ENCODE measurements at places on chromosomes 5 and 9.

DNA sequence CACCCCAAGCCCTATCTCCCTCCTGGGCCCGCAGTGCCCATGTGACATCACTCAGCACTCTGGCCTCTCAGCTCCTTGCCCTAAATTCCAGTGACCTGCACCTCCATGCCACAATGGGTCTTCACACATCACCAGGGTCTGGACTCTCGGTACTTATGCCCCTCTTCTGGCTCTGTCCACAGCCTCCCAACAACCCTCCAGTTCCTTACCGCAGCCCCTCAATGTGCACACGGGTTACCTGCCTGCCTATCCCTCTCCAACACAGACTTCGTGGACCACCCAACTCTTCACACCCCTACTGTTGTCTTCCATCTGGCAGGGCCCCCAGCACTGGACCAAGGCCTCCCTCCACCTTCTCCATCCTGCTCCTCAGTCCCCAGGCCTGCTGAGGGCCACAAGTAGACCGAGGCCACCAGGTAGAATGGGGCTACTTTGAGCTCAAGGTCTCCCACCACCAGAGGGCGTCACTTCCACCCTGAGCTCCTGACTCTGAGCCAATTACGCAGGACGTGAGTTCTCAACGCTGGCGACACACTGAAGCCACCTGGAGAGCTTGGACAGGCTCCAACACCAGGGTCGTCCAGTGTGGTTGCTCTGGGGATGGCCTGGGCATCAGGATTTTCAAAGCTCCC is 172.1 kb downstream of the GABBR2 start:
- no peak for DNase-seq

GRCh38 chr5:114473541-114473940 is 111.7 kb downstream of the KCNN2 start:
- no peak for DNase-seq

DNA sequence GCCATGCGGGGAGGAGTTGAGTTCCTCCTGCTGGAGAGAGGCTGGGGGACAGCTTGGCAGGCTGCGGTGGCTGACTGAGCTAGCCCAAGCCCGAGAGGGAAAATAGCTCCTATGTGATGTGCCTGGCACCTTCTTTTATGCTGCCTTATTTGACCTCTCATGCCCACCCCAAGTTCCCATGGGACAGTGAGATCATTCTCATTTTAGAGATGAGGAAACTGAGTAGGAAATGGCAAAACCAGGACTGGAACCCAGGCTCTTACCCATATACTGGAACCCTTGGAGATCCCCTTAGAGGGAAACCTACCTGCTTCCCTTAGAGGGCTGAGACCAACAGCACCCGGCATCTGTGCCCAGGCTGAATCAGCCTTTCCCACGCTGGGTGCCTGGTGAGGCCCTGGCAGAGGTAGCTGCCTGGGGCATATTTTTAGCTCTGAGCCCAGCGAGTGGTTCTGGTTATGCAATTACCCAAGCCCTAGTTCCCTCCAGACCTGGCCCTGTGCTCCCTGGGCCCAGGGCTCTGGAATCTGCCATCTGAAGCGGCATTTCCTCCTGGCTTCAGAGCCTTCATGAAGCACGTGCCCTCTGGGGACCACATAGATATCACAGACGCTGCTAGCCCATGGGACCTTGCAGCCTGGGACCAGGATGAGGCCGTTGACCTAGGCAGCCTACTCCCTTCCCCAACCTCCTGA is 23.6 kb downstream of the COL27A1 start:
- DNase-seq = no peak

DNA sequence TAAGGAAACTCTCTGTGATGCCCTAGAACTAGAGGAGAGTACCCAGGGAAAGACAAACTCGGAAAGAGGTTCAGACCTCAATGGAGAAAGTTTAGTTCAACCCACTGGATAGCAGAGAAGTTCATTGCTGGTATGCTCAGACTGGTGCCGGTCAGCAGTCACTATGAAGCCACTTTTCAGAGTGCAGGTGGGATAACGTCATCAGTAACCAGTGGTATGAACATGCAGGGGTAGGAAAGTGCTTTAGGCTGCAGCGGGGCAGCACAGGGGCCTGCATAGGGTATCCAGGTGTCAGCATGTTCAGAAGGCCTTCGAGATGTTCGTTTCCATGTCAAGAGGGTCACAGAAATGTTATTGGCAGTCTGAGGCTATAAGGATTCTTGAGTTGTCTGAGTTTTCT is 20.8 kb upstream of the ANKRD55 start:
- DNase-seq = no peak

DNA sequence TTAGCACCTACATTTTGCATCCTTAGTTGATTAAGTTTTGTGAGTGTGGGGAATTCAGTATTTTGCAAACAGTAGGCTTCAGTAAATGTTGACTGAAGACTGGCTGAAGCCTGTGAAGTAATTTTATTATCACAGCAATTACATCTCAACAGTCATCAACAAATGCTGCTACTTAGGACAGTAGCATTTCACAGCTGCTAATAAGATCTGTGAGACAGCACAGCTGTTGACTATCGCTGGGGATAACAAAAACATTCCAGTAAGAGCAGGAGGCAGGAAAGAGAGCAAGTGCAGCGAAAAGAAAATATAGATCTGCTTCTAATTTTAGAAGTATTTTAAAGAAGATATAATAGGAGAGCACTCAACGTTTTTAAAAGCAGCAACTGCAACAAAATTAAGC is 117.3 kb upstream of the FGF10 start:
- DNase-seq = no peak

- DNase-seq = no peak
Measured at GRCh38 chr5:18465833-18466681, 831.8 kb downstream of the TAF11L14 start.

GRCh38 chr9:77463151-77463550 is 185.0 kb downstream of the GNA14 start:
- DNase-seq = no peak

GRCh38 chr5:27241564-27242257 is 203.3 kb upstream of the CDH9 start:
- DNase-seq = no peak

DNA sequence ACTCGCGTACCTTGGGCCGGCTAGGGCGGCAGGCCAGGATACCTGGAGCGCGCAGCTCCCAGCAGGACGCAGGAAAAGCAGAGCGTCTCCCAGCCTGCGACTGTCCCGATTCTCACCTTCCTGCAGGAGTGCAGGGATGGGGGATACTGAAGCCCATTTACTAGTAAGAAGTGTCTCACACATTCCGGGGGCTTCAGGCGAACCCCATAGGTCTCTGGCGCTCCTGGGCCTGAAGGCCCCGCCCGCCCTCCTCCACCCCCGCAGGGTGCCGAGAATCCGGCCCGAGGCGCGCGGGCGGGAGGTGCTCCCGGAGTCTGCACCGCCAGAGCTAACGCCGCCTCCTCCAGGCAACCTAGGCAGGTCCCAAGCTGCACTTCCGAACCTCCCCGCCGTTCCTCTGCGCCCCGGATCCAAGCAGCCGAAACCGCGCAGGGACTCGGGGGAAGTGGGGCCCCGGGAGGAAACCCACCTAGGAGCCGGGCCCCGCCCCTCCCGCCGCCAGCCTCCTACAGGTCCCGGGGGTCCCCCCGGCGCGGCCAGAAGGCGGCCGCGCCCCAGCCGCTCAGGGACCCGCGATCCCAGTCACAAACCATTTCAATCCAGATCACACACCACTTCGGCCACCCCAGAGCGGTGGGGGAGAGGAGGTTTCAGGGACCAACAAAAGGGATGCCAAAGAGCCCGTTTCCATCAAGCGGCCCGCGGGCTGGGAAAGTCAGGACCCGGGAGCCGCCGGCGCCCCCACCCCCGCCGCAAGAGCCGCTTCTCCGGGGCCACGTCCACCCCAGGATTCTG is 1.2 kb downstream of the ROR2 start:
- DNase-seq = no peak

GRCh38 chr5:110853267-110853666 is 114.5 kb downstream of the SLC25A46 start:
- no peak for DNase-seq

- no peak for DNase-seq
Measured at GRCh38 chr9:133873461-133873891, 118.6 kb downstream of the VAV2 start.

DNA sequence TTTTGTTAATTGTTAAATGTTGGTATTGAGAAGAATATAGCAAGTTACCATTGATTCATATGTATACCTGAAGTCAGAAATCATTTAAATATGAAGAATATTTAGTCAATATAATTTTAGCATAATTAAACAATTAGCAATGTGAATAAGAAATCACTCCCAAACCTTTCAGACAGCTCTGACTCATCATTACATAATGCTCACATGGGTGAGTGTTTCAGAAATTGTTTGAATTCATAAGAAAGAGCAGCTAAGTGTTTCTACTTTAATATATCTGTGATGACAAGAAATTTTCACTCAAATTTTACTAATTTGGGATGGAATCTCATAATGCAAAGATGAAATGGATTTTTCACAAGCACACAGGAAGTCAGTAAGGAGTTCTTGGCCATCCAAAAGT is 42.0 kb upstream of the CDC42SE2 start:
- no peak for DNase-seq

GRCh38 chr9:109855540-109855939 is 75.5 kb downstream of the PALM2AKAP2 start:
- DNase-seq = no peak

DNA sequence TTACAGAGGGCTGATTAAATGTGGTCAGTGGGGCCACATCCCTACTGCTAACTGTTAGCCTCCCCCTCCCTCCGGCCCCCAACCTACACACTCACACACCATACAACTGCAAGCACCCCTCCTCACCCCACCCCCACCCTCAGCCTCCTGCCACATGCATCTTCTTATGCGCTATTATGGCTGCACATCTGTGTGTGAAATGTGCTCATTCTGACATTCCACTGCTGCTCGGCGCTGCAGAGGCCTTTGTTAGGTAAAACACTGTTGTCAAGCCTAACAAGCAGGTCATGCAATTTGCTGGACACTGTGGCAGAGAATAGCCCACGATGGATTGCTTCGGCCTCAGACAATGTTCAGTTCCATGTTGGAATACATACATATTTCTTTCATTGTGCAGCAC is 173.6 kb downstream of the NR2F1-AS1 start:
- no peak for DNase-seq

- DNase-seq = no peak
Measured at GRCh38 chr5:34639852-34640626, 16.1 kb upstream of the RAI14 start.

- no peak for DNase-seq
Measured at GRCh38 chr5:141623611-141624010, 4.8 kb upstream of the DIAPH1 start.

GRCh38 chr5:66830636-66831035 is 234.4 kb downstream of the MAST4 start:
- no peak for DNase-seq

- DNase-seq = no peak
Measured at GRCh38 chr5:120476063-120476462, 12.0 kb downstream of the PRR16 start.

DNA sequence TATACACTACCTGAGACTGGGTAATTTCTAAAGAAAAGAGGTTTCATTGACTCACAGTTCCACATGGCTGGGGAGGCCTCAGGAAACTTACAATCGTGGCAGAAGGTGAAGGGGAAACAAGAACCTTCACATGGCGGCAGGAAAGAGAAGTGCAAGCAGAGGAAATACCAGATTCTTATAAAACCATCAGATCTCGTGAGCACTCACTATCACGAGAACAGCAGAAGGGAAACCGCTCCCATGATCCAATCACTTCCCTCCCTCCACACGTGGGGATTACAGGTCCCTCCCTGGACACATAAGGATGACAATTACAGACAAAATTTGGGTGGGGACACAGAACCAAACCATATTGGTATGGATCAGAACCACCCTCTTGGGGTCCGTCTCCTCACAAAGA is 44.2 kb upstream of the SPIN1 start:
- DNase-seq = no peak

DNA sequence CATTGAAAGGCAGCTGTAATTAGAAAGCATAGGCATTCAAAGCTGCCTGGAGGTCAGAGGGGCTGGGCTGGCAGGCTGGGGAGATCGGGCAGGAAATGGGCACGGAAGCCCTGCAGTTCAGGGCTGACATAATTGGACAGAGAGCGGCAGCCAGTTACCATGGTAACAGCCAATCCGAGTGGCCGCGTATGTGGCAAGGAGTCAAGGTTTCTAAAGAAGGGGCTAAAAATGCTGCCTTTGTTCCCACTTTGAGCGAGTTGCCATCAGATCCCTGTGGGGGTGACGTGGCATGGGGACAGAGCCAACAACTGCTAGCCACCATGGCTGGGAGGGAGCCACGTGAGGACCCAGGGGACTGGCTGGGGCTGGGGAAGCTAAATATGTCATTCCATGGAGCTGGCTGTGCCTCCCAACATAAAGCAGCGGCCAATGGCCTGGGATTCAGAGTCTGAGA is 44.7 kb upstream of the NDFIP1 start:
- no peak for DNase-seq

GRCh38 chr5:74517700-74518099 is 122.8 kb downstream of the ENC1 start:
- DNase-seq = no peak

DNA sequence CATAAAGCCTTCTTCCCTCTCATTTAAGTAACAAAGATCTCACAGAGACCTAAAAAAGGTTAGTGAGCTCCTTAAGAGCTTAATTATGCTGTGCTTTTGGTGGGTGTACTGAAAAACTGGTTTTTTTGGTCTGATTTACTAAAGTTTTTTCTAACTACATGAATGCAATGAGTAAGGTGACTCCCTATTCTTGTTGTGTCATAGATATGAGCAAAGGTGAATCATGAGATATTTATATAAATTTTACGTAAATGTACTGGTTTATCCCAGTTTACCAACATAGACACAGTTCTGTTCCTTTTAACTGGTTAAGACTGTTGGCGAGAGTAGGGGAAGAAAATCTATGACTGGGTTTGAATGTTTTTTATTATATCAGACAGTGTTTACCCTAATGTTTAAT is 250.5 kb downstream of the NR2F1-AS1 start:
- no peak for DNase-seq

- no peak for DNase-seq
Measured at GRCh38 chr9:134778841-134779411, 101.7 kb upstream of the FCN2 start.

Data from GF-D8 (cell line).